ENCODE measurements at places on chromosomes 12 and 14.

DNA sequence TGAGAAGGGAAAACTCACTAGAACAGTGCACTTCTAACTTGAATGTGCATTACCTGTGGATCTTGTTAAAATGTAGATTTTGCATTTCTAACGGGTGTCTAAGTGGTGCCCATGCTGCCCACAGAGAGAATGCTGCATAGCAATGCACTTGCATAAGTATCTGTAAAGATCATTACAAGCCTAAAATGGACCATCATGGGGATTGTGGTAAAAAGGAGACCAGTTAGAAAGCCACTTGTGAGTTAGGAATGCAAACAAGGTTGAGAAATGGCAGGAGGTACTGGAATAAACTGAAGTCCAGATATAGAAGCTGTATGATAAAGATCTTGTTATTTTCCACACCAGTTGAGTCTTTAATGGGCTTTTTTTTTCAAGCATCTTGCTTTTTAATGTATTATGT, 18.8 kb downstream of the AVPR1A start:
- DNase-seq = no peak

DNA sequence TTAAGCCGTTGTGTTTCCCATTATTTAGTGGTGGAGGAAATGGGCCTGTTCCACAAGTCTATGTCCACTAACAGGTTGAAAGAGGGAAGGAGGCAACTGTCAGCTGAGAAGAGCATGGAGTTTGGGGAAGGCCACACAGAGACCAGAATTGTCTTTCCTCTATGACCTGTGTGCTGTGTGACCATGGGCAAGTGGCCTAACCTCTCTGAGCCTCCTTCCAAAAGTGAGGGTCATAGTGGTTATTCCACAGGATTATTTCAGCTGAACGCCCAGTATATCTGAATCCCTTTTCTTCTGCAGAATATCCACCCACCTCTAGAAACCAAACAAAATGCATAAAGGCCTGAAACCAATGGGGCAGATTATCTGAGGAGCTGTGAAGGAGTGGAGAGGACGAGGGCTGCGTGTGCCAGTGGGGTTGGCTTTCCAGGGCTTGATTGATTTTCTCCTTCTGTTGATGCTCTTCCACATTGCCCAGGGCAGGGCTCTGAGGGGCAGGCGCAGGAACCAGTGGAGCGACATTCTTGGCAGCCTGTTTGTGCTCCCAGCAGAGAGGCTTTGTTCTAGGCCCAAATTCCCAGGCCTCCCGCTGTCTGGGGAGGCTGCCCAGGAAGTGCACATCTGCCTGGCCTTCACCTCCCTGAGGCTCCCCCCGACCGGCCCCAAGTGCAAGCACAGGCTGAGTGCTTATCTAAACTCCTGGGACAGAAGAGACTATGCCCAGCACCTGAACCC, 452.7 kb downstream of the BCL11B start:
- no peak for DNase-seq

DNA sequence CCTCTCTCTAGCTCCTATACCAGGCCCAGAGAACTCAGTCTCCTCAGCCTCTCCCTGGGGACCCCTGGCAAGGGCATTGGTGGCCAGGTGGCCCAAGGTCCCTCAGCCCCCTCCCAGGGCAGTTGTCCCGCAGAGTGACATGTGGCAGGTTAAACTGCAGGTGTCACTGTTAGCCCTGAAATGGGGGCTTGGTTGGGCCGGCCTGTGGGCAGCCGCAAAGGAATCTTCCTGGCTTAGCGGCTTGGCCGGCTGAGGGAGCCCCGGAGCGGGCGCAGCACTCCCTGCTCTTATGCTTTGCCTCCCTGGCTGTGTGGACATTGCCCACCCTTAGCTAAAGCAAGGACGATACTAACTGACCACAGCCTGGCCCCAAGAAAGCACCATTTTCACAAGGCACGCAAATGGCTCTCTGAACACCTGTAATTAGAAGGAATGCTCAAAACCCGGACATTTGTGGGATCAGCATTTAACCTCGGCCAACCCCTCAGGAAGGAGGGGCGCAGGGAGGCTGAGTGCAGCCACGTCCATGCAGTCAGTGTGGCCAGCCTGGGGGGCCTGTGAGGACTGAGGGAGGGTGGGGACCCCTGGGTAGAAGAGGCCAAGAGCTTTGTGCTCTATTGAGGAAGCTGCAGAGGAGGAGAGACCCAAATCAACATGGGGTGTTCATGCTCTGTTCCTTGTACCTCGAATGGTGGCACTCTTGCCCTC, 82.2 kb downstream of the PAPOLA start:
- no peak for DNase-seq

GRCh38 chr12:109518820-109519665, 41.6 kb downstream of the UBE3B start:
- DNase-seq = no peak

DNA sequence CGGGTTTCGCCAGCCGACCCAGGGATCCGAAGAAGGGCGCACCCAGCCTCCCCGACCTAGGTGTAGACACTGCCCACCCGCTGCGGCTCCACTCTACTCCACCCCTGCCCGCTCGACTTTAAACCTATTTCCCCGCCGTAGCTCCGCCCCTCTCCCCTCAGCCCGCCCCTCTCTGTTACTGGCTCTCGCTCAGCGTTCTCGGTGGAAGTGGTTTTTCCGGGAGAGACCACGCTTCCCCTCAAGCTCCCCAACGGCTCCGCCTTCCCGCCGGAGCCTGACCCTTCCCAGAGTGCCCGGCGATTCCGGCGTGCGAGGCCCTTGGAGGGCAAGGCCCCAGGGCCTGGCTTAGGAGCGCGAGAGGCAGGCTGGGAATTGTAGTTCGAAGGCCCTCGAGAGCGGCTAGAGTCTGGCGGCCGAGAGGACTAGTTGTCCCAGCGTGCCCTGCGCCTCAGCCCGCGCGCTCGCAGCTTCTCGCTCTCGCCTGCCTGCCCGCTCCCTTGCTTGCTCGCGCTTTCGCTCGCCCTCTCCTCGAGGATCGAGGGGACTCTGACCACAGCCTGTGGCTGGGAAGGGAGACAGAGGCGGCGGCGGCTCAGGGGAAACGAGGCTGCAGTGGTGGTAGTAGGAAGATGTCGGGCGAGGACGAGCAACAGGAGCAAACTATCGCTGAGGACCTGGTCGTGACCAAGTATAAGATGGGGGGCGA, at the start of gene PA2G4:
TSS of gene PA2G4 (plus strand) at position 451 of the 706 bp plus-strand sequence. CDS start at position 630, 179 bp downstream.
- DNase-seq = peak; percentile 90

- no peak for DNase-seq
Observed at GRCh38 chr12:47811072-47811396, 8.7 kb downstream of the HDAC7 start.

GRCh38 chr12:107616941-107617340, 68.7 kb upstream of the PWP1 start:
- DNase-seq = no peak

Data from thoracic aorta (tissue), 2 donors.